ENCODE measurements at places on chromosomes 12 and 14. TPM values are rescaled to one million over a fixed set of nuclear protein-coding genes. Genes with fewer than 3 reads are reported as not detected.

Gene ADAMTS20
- total RNA-seq, result not detected

Gene GNB3
- 9.7 TPM for total RNA-seq

Gene KRT2
- total RNA-seq, result not detected

Gene KERA
- 0.19 TPM for total RNA-seq

Gene TAS2R9
- total RNA-seq, result not detected

Gene KRT86
- total RNA-seq, result not detected

Gene PTCSC3
- not detected for total RNA-seq

Gene HHIPL1
- total RNA-seq, result 1.9 TPM

Gene OR4N2
- not detected for total RNA-seq

Gene HECTD4
- 28.2 TPM for total RNA-seq

Gene CD27
- total RNA-seq, result not detected

Gene KIF5A
- 0.22 TPM for total RNA-seq

- no peak for DNase-seq
Observed at GRCh38 chr12:78121969-78122610, 291.4 kb downstream of the NAV3 start.

GRCh38 chr12:26276709-26277108 is 81.3 kb downstream of the SSPN start:
- DNase-seq, result no peak

DNA sequence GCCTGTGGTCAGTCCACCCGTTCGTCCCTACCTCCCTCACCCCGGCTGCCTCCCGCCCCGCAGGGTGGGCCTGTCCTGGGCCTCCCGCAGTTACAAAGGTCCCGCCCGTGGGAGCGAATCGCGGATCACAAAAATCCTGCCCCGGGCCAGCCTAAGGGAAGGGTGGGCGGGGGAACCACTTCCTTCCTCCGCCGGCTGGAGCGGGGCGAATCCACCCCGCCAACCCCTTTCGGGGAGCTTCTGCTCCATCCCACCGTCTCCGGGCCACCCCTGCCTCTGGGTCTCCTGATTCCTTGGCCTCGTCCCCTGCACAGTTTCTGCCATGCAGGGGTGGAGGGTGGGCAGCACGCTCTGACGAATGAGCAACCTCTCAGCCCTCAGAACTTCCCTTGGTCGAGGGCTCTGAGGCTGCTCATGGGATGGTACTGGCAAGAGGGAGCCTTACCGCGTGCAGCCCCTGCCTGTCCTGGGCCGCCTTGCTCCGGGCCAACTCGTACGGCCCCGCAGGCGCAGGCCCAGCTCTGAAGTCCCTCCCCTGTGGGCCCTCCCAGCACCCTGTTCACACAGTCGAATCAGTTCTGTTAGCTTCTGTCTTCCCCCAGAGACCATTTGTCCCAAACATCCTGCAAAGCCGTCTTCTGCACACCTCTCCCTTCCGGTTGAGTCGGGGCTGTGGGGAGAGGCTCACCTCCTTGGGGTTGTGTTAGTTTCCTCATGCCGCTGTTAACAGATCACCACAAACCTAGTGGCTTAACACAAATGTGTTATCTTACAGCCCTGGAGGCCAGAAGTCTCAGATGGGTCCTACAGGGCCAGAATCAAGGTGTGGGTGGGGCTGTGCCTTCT is 589 bp upstream of the HVCN1 start:
- peak; percentile 85 for DNase-seq

DNA sequence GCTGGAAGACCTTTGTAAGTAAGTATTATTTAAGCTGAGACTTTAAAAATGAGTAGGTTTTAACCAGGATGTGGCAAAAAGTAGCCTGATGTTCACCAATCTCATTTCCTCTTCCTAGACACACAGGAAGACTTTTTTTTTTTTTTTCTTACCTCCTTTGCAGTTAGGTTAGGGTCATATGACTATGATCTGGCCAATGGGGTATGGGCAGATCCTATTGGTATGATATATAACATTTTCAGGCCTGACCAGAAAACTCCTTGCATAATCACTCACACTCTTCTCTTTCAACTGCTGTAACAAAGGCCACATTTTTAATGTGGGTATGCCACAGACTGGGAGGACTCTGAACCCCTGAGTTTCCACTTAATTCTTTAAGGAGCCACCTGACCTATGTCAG is 2.7 kb upstream of the RPS6KA5 start:
- DNase-seq, result no peak

GRCh38 chr14:103259184-103259583 is 74.9 kb upstream of the EIF5 start:
- no peak for DNase-seq

DNA sequence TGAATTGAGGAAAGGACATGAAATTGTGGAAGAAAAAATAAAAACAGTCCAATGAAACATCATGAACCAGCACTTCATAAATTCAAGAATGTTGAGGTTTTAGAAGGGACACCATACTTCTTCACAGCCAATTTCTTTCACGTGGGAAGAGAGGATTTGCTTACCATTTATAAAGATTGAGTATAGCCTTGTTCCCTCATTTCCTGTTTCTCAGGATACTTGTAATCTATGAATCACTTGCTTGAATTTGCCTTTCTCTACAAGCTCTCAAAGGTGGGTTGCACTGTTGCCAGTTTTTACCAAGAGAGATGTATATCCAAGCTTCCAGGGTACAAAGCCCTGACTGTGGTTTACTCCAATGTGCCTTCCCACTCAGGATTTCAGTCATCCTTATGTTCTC is 116.1 kb downstream of the DUSP6 start:
- DNase-seq, result no peak

DNA sequence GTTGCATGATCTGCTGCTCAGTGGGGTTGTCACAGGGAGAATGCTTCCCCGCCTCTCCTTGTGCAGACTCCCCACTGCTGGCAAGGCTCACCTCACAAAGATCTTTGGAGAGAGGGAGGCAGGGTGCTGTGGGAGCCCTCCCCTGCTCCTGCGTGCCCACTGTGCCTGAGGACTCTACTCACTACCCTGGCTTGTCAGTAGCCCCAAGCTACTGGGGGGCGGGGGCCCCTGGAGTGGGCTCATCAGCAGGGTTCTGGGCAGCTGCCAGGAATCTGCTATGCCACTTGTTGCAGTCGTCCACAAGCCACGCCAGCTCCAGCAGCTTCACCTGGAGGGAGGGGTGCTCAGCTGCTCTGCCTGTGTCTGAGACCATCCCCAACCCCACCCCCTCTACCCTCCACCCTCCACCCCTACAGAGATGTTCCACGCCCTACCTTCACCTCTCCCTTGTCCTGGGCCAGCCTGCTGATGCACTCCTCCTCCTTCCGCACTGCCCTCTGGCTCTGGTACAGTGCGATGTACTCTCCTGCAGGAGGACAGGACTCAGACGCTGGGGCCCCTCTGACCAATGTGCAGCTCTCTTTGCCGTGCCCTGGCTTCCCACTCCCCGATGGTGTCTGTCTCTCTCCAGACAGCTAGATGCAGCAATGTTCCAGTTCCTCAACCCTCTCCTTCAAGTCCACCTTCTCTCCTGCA is 14.2 kb upstream of the BLTP3B start:
- no peak for DNase-seq

DNA sequence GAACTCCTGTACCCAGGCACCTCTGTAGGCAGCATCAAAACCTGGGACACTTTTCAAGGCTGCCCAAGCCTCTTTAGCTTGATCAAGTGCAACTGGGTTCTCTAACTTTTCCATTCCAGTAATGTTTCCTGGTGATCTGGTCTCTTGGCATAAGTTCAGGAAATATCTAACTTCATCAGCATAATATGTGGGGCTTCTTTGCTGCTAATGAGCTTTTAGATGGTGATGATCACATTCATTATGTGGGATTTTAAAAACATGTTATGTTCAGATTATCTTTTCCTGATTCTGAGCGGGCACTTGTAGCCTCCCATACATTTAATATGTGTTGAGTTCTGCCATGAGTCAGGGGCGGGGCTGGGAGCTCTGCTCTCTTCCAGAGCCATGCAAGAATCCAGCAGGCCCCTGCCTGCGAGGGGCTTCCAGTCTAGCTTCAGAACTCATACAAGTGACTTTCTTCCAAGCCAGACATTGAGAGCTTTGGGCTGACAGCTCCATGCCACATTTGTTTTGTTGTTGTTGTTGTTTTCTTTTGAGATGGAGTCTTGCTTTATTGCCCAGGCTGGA is 39.5 kb upstream of the RIN3 start:
- DNase-seq, result no peak

DNA sequence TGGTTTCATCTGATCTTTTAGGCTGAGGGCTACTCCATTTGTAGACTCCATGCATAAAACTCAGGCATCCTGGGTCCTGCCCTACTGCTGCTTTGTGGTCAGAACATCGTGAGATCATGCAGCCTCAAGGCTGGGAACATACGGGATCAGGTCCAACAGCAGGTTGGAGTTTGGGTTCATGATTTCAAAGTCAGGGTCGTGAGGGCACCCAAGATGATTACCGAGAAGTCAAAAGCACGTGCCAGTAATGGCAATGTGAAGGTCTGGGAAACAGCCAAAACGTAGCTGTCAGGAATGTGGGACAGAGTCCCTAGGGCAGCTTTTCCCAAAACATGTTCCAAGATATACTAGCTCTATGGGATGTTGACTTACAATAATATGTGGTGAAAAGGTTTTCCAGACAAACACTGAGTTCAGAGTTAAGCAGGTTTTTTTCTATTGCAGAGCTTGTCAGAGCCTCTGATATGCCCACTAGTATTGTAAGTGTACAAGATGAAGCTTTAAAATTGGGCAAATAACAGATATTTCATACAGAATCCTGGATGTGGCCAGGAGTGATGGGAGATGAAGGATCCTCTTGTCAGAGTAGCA is 130.3 kb upstream of the DNM1L start:
- DNase-seq, result no peak

GRCh38 chr12:97131220-97131981 is 224.3 kb downstream of the NEDD1 start:
- no peak for DNase-seq

GRCh38 chr14:65110525-65110924 is 8.2 kb upstream of the MAX start:
- no peak for DNase-seq

DNA sequence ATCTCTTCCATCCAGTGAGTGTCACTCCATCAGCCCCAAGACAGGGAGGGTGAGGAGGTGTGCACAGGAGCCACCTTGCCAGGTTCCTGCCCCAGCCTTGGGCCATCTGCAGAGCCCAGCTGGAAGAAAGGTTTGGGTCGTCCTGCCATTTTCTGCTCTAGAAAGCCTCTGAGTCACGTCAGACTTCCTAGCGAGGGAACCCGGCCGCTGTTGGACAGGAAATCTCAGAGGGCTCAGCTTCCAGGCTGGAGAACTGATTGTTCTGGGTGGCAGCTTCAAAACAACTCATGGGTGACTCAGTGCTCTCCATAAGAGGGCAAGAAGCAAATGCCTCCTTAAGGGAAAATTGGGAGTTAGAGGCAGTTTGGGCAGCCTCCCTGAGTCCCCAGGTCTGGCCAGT is 16.6 kb downstream of the HIP1R start:
- no peak for DNase-seq

DNA sequence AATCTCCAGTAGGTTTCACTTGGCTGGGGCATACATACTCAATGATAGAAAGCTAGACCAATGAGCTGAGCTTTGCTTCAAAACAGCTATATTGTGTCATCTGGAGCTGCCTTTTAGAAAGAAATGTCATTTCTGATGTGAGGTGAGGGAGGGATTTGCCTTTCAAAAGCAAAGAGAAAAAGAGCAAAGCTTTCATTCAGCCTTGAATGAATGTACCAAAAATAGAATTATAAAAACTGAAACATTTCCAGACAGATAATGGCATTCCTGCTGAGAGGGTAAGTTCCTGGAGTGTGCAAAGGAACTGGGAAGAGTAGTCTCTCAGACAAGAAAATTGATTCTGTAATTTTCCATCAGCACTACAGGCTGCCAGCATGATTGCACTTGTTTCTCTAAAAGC is 710.0 kb downstream of the LRFN5 start:
- DNase-seq, result no peak

DNA sequence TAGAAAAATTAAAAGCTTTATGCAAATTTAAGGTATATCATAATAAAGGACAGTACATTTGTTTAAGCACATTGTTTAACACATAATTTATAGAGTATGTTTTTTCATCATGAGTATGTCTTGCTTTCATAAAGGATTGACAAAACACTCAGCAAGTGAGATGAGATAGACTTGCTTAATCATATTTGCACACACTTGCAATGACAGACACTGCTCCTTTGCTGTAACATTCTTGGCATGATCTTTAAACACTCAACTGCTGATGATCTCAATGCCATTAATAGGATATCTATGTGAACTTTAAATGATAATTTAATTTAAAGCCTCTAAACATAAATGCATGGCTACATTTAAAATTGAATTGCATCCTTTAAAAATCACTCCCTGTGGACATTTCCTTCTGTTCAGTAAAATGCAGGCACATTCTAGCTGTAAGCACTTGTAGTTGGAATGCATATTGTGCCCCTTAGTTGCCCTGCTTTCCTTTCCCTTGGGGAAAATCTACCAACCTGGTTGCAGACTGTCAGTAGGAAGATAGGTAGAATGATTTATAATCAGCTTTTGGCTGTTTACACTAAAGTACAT is 979.0 kb downstream of the TMTC2 start:
- DNase-seq, result no peak

DNA sequence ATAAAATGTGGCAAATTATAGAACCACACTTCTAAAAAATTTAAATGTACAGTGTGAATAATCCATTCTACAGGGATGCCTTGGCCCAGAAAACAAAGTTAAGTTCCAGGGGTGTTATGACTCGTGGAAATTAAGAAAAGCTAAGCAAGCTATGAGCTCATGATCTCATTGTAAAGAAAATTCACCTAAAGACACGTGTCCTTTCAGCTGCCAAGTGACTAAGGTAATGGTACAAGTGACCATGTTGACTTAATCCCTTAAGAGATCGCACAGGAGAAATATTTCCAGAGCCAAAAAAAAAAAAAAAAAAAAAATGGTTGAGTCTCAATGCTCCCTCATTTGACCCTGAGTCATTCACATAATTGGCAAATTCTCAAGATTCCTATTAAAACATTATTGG is 51.4 kb upstream of the ANO2 start:
- DNase-seq, result no peak

DNA sequence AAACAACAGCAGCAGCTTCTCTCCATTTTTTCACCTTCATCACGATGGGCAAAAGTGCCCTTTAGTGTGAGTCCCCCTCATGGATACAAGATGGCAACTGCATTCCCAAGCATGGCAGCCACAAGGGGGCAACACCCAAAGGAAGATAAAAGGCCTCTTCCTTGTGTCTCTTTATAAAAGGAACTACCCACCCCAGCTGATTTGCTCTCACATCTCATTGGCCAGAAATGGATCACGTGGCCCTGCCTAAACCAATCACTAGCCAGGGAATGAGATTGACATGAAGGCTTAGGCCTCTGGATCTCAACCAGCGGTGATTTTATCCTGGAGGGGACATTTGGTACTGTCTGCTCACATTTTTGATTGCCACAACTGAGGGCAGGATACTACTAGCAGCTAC is 21.9 kb upstream of the IFT81 start:
- DNase-seq, result no peak

- no peak for DNase-seq
Observed at GRCh38 chr12:43891856-43892574, 56.1 kb downstream of the TMEM117 start.

Data from cardiac septum (tissue), 1 donor.